Dorsolateral prefrontal cortex (tissue), 122 donors: ENCODE measurements at places on chromosomes 12 and 14. TPM values are rescaled to one million over a fixed set of nuclear protein-coding genes. Genes with fewer than 3 reads are reported as not detected.

The DBX2 gene
- total RNA-seq, result 3.3 TPM

The UBE2N gene
- total RNA-seq, result 129 TPM

The TAMALIN gene
- total RNA-seq, result 65.1 TPM

The TMPRSS12 gene
- total RNA-seq, result not detected

The A2M gene
- 138 TPM for total RNA-seq

The VDR gene
- 0.52 TPM for total RNA-seq

The TPPP2 gene
- 0.70 TPM for total RNA-seq

The FOXN4 gene
- not detected for total RNA-seq

The KCNC2 gene
- 80.5 TPM for total RNA-seq

The CLEC2A gene
- not detected for total RNA-seq

The PTPN21 gene
- total RNA-seq, result 13.2 TPM
